Hematopoietic multipotent progenitor cell treated with erythropoietin and hydrocortisone succinate and interleukin-3 and kit ligand, for 15 days (in vitro differentiated cells): ENCODE measurements at places on chromosomes 6 and 20.

- DNase-seq = no peak
Observed at GRCh38 chr6:159074120-159074684, 29.4 kb upstream of the TAGAP start.

GRCh38 chr6:138522611-138523010 is 23.3 kb upstream of the NHSL1 start:
- no peak for DNase-seq

DNA sequence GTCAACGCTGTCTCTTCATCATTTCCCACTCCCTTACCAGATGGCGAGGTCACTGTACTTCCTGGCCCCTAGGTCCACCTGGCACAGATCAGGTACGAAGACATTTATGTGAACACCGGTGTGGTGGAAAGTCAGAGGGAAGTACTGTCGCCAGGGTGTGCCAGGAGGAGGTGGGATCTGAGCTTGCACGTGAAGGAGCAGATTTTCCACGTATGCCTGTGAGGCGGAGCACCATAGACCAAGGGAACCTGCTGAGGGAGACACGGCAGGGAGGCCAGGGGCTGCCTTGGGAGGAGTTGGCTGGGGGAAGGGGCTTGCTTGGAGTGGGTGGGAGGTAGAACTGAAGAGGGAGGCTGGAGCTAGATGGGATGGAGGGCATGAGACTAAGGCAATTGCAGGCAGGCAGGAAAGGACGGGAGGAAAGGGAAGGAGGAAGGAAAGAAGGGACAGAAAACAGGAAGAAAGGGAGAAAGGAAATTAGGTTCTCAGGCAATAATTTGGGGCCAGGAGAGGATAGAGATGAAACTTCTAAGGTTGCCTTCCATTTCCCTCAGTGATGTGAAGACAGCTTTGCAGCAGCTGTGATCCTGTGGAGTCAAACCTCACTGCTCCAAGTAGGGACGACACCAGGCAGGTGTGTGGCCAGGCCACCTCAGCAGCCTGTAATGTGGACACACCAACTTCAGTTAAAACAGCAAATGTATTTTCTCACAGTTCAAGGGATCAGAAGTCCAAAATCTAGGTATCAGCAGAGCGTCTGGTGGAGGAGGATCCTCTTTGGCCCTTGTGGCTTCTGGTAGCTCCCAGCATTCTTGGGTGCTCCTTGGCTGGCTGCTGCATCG is 46.8 kb downstream of the CHMP4B start:
- DNase-seq = no peak

DNA sequence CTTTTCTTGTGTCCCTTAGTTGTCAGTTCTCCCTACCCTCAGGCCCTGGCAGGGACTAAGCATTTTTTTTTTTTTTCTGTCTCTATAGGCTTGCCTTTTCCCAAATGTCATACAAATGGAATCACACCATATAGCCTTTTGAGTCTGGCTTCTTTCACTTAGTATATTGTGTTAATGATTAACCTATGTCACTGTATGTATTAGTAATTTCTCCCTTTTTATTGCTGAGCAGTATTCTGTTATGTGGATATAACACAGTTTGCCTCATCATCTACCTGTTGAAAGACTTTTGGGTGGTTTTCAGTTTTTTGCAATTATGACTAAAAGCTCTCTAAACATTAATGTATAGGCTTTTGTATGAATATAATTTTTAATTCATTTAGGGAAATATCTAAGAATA is 16.0 kb upstream of the FBXO30 start:
- no peak for DNase-seq

GRCh38 chr6:13711324-13711732 is 307 bp downstream of the RANBP9 start:
- DNase-seq = no peak
